WERI-Rb-1 (cell line): ENCODE measurements at places on chromosomes 4 and X.

- DNase-seq = no peak
These were observed 4.5 kb upstream of the CBR4 start for GRCh38 chr4:169014586-169014985.

- no peak for DNase-seq
These were observed 398.0 kb downstream of the MAGEB5 start for GRCh38 chrX:26613956-26614355.

GRCh38 chr4:141524116-141524515 is 112.3 kb upstream of the IL15 start:
- no peak for DNase-seq

GRCh38 chrX:14228611-14229010 is 198.9 kb upstream of the GEMIN8 start:
- DNase-seq = no peak

DNA sequence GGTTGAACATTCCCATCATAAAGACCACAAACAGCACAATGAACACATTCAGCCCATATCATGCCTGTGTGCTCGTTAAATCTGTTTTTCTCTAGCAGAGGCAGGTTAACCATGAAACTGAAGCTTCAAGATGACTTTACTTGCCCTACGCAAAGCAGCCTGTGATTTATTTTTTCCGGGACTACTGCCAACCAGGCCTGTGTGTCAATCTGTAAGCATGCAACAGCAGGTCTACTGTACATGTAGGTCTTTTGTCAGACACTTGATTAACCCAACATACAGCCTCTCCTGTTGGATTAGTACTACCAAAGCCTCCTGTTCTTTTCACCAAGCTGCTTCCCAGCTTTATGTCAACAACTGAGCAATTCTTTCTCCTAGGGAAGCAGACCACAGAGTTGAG is 85.5 kb upstream of the ACSL1 start:
- DNase-seq = no peak

GRCh38 chr4:133929531-133930239 is 271.9 kb downstream of the PABPC4L start:
- DNase-seq = peak; percentile 21

DNA sequence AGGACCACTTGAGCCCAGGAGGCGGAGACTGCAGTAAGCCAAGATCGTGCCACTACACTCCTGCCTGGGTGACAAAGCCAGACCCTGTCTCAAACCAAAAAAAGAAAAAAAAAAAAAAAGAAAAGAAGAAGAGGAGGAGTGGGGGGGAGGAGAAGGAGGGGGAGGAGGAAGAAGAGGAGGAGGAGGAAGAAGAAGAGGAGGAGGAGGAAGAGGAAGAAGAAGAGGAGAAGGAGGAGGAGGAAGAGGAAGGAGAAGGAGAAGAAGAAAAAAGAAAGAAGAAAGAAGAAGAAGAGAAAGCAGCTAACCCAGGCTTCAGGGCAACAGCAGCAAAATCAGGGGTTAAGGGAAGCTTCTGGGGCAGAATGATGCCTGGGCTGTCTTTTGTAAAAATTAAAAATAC is 27.5 kb downstream of the VMA21 start:
- DNase-seq = no peak

GRCh38 chr4:54657551-54658251 is at the start of gene KIT:
Gene KIT (plus strand): TSS chr4:54657957. CDS start chr4:54658015, 58 bp downstream.
- DNase-seq = peak; percentile 38

GRCh38 chrX:50456712-50457484 is 13.7 kb downstream of the DGKK start:
- no peak for DNase-seq

DNA sequence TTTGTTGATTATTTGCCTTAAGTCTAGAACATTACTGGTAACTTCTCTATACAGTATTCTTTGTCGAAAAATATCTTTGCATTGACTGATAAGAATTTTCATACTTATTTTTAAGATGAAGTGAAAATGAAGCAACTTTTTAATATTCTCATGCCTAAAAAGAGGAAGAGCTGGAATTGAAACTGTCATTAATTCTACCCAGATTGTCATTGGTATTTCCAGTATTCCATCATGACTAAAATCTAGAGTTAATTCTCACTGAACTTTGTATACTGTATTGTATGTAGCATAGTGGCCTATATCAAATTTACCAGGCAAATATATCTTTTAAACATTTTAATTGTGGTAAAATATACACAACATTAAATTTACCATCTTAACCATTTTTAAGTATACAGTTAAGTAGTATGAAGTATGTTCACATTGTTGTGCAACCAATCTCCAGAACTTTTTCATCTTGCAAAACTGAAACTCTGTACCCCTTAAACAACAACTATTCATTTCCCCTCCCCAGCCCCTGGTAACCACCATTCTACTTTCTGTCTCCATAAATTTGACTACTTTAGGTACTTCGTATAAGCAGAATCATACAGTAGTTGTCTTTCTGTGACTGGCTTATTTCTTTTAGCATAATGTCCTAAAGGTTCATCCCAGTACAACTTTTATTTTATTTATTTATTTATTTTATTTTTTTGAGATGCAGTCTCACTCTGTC is 24.3 kb upstream of the ZNF41 start:
- DNase-seq = no peak

GRCh38 chrX:49930039-49930438 is 7.6 kb downstream of the CLCN5 start:
- DNase-seq = no peak
